ENCODE measurements at places on chromosomes 2 and 18. TPM values are rescaled to one million over a fixed set of nuclear protein-coding genes. Genes with fewer than 3 reads are reported as not detected.

The TMEM17 gene
- total RNA-seq: 7.6 TPM

The OXER1 gene
- not detected for total RNA-seq

The GKN2 gene
- not detected for total RNA-seq

The SMYD1 gene
- not detected for total RNA-seq

The GAL3ST2 gene
- total RNA-seq: 3.9 TPM

The RFTN2 gene
- total RNA-seq: not detected

The REG1B gene
- not detected for total RNA-seq

The KIF1A gene
- total RNA-seq: not detected

The MOGAT1 gene
- total RNA-seq: 0.35 TPM

The DCDC2C gene
- total RNA-seq: not detected

The TLX2 gene
- total RNA-seq: 3.8 TPM

The UGT1A3 gene
- total RNA-seq: 67.1 TPM

The PAX8 gene
- total RNA-seq: 6.4 TPM

The CTAGE1 gene
- total RNA-seq: not detected

The IL1B gene
- 1.4 TPM for total RNA-seq

The SATB2 gene
- 7.8 TPM for total RNA-seq

The DPP10 gene
- total RNA-seq: not detected

The SERPINB12 gene
- not detected for total RNA-seq

The SERPINB11 gene
- total RNA-seq: not detected

The RNU2-63P gene
- 3.9 TPM for total RNA-seq

The CLEC4F gene
- total RNA-seq: not detected

The TMEFF2 gene
- total RNA-seq: not detected

The ACTG2 gene
- not detected for total RNA-seq

The ST8SIA5 gene
- not detected for total RNA-seq

The NT5DC4 gene
- total RNA-seq: 6.1 TPM

The PHLPP1 gene
- 21.1 TPM for total RNA-seq

The DSC3 gene
- not detected for total RNA-seq

The PFN4 gene
- total RNA-seq: 2.6 TPM

The CPLX4 gene
- not detected for total RNA-seq

The QPCT gene
- 3.0 TPM for total RNA-seq

The LRPPRC gene
- total RNA-seq: 133 TPM

The FEV gene
- not detected for total RNA-seq

The ADRA2B gene
- total RNA-seq: 0.55 TPM

The NTSR2 gene
- total RNA-seq: not detected

The HMSD gene
- not detected for total RNA-seq

The HDLBP gene
- total RNA-seq: 715 TPM

The HRH4 gene
- total RNA-seq: 0.18 TPM

The SLC9A4 gene
- 0.85 TPM for total RNA-seq

The METTL21A gene
- 11.7 TPM for total RNA-seq

The TNFRSF11A gene
- 6.3 TPM for total RNA-seq

The C2orf78 gene
- total RNA-seq: not detected

The HS6ST1 gene
- total RNA-seq: 26.2 TPM

The SLC5A7 gene
- not detected for total RNA-seq

The DQX1 gene
- 1.3 TPM for total RNA-seq

The REEP1 gene
- total RNA-seq: 0.25 TPM

The AQP12B gene
- not detected for total RNA-seq

The MFSD2B gene
- 1.1 TPM for total RNA-seq

The CERKL gene
- 1.6 TPM for total RNA-seq

The LIPG gene
- 30.9 TPM for total RNA-seq

The MITD1 gene
- total RNA-seq: 37.6 TPM

The GREB1L gene
- total RNA-seq: 6.0 TPM

The ZAP70 gene
- not detected for total RNA-seq

The CCDC148 gene
- total RNA-seq: 1.8 TPM

The ATG9A gene
- 56.0 TPM for total RNA-seq

The RGPD4 gene
- not detected for total RNA-seq

The ZSWIM2 gene
- not detected for total RNA-seq

The MAP4K3 gene
- 38.4 TPM for total RNA-seq
